Activated naive CD4-positive, alpha-beta T cell treated with anti-CD3 and anti-CD28 coated beads for 36 hours (primary cell): ENCODE measurements at places on chromosomes 13 and 19.

GRCh38 chr13:29049524-29049923, 229.4 kb downstream of the MTUS2 start:
- no peak for DNase-seq

DNA sequence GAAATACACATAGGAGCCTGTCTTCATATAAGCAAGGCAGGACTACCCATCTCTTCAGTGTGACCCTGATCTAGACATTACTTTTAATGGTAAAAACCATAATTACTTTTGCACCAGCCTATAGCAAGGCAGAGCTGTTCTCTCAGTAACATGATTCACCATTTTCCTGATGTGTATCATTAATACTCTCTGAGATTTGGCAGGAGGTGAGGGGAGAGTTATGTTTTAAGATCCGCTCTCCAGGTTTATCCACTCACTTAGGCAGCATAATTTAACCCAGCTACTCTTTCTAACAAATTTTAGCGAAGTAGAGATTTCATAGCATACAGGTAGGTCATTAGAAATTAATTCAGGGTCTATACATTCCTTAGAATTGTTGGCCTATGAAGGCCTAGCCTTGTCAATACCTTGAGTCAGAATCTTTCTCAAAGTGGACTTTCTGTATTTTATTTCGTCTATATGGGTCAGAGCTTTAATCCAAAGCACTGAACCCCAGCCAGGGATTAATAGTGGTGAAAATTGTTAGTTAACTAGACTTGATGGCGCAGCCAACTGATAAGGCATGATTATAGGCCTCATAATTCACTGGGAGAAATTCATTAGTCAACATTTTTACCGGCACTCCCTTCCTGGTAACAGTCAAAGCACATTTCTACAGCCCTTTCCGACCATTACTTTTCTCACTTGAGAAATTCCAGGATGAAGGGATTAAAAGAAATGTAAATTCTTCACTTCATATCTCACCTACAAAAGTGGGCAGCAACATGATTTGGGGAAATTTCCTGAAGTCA, 955.1 kb downstream of the DIAPH3 start:
- no peak for DNase-seq

GRCh38 chr19:40217934-40218890, at the start of gene TTC9B:
Gene TTC9B (minus strand): TSS chr19:40218384. CDS start chr19:40218381, 3 bp downstream.
- peak; percentile 57 for DNase-seq

GRCh38 chr19:44685877-44686276, 13.1 kb upstream of the CEACAM16 start:
- no peak for DNase-seq

GRCh38 chr13:80313668-80314256, 27.2 kb downstream of the SPRY2 start:
- DNase-seq, result no peak

GRCh38 chr13:57045826-57046546, 94.7 kb upstream of the PRR20A start:
- no peak for DNase-seq

DNA sequence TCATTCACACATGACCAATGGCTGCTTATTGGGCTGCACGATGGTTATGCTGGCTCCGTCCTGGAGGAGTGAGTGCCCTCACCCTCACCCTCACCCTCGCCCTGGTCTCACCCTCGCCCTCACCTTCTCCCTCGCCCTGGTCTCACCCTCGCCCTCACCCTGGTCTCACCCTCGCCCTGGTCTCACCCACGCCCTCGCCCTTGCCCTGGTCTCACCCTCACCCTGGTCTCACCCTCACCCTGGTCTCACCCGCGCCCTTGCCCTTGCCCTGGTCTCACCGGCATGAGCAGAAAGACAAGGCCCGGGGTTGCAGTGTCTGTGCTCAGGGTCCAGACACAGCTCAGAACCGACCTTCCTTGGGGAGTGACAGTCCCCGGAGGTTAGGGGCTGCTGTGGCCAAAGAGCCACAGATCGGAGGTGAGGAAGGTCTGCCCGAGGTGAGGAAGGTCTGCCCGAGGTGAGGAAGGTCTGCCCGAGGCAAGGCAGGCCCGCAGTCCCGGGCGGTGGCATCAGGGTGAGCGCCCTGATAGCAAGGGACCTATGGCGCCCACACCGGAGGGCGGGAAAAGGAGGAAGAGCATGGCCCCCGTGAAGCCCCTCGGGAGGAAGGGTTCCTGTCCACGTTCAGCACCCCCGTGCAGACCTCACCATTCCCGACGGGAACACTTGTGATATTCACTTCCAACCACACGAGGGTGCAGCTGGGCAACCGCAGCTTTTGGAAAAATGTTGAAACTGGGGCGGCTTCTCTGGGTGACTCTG, 65.6 kb downstream of the MCF2L start:
- no peak for DNase-seq

GRCh38 chr13:29465741-29466293, 129.7 kb downstream of the SLC7A1 start:
- DNase-seq, result no peak

DNA sequence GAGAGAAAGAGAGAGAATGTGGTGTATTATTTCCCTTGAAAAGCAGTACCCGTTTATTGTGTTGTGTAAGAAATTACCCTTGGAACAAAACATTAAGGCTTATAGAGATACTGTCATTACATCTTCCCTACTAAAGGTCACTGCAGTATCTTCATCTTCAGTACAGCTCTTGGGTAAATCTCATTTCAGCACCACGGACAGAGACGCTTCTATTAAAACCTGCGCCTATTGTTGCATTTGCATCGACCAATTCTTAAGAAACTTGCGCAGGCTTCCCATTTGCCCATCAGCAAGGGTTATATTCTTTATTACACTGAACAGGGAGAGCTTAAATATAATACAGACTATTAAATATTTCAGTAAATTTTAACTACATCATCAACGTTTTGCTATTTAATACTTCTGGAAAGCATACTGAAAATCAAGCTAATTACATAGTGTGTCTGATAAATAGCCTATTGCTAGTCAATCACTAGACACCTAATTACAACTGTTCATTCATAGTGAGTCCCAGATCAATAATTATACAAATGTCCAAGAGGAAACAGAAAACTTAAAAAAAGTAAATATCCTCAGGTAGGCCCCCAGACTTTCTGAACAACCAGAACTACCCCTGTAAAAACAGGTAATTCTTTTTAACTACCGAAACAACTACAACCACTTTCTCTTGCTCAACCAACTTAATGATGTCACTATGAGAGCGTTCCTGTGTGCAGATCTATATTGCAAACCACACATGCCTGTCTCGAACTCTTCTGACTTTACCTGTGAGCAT, 350.6 kb downstream of the LIG4 start:
- DNase-seq, result peak; percentile 35

DNA sequence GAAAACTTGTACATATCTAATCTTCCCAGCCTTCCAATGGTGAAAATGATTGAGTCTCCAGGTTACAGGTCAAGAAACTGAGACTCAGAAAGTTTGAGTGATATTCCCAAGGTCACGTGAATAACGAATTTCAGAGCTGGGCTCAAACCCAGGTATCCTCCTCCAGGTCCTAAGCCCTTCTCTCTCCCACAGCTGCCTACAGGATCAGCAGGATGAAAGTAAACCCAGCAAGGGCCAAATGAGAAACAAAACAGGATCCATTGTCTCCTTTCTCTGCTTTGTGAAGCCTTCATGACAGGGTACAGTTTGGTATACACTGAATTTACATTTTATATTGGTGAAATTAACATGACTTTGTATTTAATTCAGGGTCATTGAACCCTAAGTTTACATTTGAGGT, 208.1 kb downstream of the RBM26 start:
- no peak for DNase-seq

GRCh38 chr19:20968092-20968491, 45.0 kb downstream of the ZNF85 start:
- no peak for DNase-seq

- peak; percentile 39 for DNase-seq
Measured at GRCh38 chr19:19871932-19872331, 6.2 kb downstream of the ZNF253 start.

DNA sequence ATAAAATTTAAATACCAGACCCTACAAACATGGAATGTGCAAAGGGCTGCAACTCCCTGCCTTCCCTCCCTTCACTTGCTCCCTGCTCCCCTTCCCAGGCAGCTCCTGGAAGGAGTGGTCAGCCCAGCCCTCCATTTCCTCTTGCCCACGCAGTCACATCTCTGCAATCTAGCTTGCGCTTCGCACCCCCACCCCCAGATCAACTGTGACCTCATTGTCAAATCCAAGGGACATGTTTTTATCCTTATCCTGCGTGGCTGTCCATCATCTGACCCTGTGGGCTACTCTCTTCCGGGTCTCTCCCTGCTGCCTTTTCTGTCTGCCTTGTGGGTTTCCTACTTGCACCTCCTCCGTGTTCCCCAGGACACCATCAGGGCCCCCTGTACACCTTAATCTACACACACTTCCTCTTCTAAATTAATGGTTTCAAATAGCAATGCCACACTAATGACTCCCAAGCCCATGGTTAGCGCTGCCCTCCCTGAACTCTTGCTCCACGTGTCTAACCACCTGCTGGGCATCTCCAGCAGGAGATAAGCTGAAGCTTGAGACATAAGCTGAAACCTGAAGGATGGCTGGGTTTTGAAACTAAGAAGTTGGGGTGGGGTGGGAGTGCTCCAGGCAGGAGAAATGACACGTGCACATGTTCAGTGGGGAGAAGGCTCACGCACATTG, 118.3 kb downstream of the USP12 start:
- no peak for DNase-seq

DNA sequence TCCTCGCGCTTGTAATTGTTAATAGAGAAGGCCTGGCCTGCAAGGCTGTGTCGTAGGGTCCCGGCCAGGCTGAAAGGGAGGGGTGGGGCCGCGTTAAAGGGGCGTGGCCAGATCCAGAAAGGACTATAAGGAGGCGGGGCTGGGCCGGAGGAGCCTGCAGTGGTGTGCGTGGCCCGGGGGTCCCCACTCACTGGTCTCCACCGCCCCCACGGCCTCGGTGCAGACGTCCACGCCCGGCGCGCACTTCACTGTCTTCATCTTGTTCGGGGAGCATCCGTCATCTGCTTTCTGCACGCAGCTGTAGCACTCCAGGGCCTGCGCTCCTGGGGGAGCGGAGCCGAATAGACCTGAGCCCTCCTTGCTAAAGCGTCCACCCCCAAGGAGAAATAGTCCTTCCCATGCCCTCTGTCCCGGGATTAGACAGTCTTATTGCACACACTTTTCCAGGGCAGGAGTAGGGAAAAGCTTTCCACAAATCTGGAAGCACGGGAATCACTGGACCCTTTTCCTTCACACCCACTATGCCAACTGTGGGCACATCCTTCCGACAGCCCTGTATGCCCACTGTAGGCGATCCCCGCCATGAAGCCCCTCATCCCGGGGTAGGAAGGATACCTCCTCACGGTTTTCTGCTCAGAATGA, 1.2 kb downstream of the LYPD3 start:
- DNase-seq, result no peak

DNA sequence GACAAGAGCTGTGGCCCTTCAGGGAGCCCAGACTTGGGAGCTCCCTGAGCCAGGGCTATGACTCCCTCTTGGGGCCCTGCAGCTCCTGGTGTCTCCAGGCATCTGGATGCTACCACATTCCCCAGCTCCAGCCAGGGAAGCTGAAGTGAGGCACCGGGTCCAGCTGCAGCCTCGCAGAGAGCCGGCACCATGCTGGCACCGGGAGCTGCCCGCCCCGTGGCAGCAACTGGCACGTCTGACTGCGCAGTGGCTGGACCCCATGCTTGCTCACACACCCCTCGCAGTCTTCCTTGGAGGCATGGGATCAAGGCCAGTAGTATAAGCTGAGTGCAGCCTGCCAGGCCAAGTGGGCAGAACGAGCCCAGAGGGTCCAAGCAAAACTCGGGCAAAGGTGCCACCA, 7.4 kb downstream of the IGFL4 start:
- DNase-seq, result no peak

GRCh38 chr13:99756281-99756680, 215.3 kb downstream of the ZIC5 start:
- DNase-seq, result no peak
